Ascending aorta (tissue), 2 donors: ENCODE measurements at places on chromosomes 11 and 22.

GRCh38 chr11:103631841-103632240 is 404.6 kb upstream of the DDI1 start:
- no peak for DNase-seq

DNA sequence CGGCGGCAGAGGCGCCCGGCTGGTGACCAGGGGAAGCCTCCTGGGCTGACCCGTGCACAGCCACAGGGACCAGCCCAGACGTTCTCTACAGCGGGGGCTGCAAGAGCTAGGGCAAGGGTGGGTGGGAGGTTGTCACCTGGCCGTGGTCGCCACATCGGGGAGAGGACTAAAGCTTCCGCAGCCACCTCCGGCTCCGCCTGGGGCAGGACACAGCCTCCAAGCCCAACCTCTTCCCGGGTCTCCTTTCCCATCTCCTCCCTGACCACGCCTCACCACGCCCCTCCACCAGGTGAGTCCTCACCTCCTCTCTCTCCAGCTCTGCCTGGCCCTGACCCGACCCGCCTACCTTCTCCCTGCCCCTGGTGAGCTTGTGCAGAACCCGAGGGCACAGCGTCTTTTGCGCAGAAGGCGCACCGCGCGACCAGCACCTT is 75.9 kb upstream of the LMO1 start:
- no peak for DNase-seq

- no peak for DNase-seq
Measured at GRCh38 chr11:69267395-69267805, 26.6 kb upstream of the MYEOV start.

GRCh38 chr11:1651411-1651980 is 21.9 kb downstream of the KRTAP5-5 start:
- DNase-seq, result peak; percentile 8

GRCh38 chr11:110235966-110236365 is 60.4 kb downstream of the RDX start:
- DNase-seq, result no peak

GRCh38 chr11:4090258-4090657 is 4.3 kb upstream of the RRM1 start:
- DNase-seq, result no peak

DNA sequence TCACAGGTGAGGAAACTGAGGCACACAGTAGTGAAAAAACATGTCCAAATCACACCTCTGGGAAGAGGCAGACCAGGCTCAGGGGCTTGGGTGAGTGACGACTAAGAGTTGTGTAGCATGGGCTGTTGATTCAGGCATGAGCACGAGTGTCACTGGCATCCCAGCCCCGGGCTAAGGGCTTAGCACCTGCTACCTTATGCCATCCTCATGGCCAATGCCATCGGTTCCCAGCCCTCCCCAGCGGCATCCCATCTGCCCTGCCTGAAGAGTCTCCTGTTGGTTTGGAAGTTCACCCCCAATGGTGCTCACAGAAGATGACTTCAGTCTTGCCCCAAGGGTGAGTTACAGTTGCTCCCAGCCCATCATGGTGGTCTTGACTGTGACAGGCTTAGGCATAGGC is 22.4 kb downstream of the MB start:
- no peak for DNase-seq

- DNase-seq, result no peak
Measured at GRCh38 chr11:110046775-110047380, 46.3 kb upstream of the ZC3H12C start.

GRCh38 chr11:76629116-76629852 is 41.3 kb downstream of the LRRC32 start:
- peak; percentile 47 for DNase-seq

- no peak for DNase-seq
Measured at GRCh38 chr11:27423125-27423524, 49.5 kb downstream of the LGR4 start.

- DNase-seq, result no peak
Measured at GRCh38 chr11:14455648-14456430, 43.8 kb downstream of the COPB1 start.

DNA sequence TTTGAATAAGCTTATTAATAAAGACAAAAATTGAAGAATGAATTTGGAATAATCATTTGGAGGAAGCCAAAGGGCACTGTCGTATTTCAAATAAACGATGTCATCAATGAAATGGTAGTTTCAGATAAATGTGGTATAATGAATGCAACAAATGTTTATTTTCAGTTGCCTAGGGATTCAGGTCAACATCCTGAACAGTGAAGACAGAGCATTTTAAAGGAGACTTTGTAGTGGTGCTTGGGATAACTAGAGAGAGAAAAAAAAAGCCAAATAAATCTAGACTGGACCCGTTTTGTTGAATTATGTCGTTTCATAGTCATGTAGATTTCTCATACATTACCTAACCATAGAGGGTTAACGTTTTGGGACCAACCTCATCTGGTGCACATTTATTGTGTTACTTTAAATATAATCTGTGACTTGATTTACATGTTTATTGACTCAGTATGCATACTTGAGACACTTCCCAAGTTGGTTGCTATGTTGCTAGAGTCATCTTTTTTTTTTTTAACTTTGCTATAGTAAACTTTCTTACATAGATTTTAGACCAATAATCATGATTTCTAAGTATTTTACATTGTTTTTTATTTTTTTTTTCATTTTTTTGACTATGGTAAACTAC is 111.1 kb downstream of the NCAM1 start:
- no peak for DNase-seq

GRCh38 chr11:20211691-20212090 is 51.4 kb upstream of the DBX1 start:
- no peak for DNase-seq

GRCh38 chr11:102320679-102321078 is 3.4 kb downstream of the BIRC3 start:
- DNase-seq, result no peak

DNA sequence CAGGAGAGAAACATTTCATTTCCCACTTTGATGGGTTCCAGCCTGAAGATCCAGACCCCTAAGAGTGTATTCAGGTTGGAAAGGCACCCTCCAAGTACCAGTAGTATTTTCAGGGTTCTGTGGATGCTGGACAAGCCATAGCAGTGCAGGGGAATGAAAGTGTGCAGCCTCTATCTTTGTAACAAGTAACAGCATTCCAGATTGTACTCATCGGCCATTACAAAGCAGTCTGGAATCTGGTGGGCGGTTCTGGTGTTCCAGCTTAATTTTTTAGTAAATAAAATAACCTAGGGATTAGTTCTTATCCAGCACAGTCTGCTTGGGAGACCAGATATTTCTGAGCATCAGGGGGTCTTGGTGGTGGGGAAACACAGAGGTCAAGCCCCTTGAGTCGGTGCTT is 22.6 kb downstream of the APLNR start:
- DNase-seq, result no peak

DNA sequence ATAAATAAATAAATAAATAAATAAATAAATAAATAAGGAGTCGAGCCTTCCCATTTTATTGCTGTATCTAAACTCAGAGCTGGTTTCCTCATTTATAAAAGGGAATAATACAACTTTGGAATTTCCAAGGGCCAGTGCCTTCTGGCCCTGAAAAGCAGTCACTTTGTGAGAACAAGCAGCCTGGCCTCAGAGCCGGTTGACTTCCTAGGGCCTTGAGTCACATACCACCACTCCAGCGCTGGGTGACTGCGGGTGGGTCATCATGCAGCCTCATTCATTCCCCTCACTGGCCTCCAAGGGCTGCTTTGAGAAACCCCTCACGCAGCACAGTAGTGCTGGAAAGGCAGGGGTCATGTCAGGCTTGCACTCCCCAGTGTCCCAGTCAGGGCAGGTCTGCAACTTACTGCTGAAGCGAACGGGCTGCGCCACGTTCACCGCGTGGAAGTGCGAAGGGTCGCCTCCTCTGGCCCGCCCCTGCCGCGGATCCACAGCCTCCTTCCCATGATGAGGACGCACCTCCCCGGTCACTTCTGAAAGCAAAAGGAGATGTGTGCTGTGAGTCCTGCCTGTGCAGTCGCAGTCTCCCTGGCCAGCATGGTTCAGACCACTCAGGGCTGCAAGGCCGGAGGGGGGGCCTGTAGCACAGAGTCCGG is 54.4 kb downstream of the DGCR2 start:
- no peak for DNase-seq

GRCh38 chr22:33493476-33494205 is 426.6 kb downstream of the LARGE1 start:
- no peak for DNase-seq

DNA sequence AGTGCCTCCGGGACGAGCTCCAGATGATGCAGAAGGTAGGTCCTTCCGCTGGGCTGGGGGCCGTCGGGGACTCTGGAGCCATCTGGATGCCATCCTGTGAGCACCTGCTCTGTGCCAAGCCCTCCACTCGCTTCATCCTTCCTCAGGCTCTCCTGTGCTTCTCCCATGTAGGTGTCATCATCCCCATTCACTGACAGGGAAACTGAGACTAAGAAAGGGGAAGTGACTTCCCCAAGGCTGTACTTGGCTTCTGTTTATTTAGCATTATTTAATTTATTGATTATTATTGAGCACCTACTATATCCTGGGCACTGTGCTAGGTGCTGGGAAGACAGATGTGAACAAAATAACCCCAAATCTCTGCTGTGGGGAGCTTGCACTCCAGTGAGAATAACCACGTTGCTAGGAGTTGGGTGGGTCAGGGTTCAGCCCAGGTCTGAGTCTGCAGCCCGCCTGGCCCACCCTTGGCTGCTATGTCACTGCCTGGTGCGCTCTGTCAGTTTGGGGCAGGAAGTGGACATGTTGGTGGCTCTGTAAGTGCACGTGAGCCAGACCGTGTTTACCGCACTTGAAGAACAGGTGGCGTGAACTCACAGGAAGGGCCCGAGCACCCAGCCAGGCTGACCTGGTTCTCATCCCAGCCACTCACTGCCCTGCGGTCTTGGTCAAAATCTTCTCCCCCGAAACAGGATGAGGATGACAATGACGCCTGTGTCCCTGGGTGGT is 35.9 kb upstream of the GCAT start:
- DNase-seq, result no peak

DNA sequence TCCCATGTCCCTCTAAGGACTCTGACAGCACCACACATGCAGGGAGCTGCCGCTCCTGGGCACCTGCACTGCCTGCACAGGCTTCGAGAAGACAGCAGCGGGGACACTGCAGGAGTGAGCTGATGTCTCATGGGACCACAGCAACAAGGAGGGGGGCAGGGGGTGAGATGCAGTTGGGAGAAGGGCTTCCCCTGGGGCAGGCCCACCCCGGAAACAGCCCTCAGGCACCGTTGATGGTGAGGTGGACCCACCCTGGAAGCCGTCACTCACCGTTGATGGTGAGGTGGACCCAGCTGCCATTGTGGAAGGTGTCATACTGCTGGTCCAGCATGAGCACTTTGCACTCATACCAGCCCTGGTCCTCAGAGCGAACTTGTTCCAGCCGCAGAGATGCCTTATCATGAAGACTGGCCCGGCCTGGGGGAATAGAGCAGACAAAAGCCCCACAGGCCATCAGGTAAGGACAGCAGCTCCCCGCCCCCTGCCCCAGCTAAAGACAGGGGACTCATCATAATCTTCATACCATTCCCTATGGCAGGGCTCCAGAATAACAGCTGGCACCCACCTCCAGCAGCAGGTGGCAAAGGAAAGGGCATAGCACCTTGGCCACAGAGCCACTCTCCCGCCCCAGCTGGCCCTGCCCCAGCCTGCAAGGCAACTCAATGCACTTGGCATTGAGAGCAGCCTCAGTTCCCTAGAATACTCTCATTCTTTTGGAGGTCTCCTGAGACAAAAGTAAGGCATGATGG is 12.6 kb downstream of the IGSF9B start:
- DNase-seq, result no peak

GRCh38 chr11:109304159-109304558 is 117.8 kb upstream of the C11orf87 start:
- no peak for DNase-seq

DNA sequence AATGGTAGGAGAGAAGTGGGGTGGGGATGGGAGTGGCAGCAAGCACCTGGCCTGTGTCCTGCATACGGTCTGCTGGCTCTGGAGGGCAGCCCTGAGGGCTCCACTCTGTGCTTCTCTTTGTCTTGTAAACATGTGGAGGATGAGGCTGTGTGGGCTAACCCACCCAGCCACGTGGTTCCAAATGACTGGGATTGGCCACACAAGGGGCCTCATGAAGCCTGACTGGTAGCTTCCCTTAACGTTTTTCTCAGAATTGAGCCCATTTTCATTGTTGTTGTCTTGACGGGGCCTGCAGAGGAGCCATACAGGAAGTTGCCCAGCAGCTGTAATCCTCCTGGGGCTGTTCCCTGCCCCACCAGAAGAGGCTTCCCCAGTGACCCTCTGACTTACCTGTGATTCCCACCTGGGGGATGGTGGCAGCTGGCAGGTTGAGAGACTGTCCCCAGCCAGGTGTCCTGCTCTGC is 18.0 kb downstream of the DERL3 start:
- DNase-seq, result no peak

DNA sequence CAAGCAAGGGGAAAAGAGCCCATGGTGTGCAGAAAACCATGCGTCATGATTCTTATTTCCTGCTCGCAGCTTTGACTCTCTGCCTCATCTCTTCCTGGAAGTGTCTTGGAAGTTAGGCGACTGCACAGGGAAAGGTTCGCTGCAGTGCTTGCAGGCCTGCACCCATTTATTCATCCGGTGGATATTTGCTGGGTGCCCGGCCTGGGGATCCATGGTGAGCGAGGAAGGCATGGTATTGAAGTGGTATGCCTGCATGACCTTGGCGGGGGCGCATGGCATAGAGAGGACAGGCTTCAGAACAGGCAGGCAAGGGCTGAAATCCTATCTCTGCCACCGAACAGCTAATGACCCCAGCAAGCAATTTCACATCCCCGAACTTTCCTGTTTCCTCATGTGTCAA is 40.6 kb downstream of the FAM83F start:
- DNase-seq, result no peak

DNA sequence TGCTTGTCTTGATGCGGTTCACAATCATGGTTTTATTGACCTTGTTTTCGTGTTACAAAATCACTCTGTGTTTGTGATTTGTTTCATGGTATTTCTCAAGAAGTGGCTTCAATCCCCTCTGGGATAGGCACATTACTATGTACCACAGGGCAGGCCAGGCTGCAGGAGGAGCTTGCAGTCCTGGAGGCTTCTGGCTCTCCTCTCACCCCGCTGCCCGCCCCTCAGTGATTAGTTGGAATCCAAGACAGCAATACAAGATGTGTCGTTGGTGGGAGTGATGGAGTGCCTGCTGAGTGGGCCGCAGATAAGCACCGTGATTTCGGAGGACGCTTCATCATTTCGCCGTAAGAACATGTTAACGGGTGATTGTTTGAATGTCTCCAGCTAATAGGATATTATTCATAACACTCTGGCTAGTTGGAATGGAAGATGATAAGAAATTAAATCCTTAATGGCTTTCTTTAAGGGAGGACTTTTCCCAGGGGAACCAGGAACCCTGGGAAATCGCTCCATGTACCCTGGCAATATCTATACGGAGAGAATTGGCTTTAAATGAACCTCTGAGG is 384.4 kb downstream of the MIAT start:
- DNase-seq, result no peak

GRCh38 chr11:34806875-34807274 is 109.3 kb downstream of the APIP start:
- no peak for DNase-seq
